ENCODE measurements at places on chromosomes 1 and 21.

DNA sequence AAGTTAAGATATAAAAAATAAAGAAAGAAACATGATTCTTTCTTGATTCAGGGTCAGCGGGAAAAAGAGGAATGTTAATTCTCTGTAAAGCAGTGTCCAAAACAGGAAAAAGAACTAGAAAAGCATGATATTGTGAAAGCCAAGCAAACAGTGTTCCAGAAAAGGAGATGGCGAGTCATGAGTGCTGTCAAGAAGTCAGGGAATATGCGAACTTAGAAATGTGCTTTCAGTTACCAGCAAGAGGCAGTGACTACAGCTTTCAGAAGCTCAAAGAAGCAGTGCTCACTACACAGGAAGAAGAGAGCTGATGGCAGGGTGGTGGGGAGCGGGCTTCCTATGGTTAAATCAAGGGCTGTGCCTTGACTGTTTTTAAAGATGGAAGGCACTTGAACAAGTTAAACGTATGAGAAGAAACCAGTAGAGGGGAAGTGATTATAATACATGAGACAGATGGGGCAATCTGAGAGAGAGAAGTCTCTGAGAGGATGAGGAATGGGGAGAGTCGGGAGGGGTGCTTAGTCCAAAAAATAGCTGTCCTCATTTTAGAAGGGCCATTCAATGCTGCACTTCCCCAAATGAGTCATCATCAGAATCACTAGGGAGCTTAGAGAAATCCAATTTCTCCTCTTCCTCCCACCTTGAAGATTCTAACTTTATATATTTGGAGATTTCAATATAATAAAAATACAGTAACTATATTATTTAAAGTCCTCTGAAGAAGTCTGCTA is 90.4 kb downstream of the KCNK1 start:
- DNase-seq, result no peak

DNA sequence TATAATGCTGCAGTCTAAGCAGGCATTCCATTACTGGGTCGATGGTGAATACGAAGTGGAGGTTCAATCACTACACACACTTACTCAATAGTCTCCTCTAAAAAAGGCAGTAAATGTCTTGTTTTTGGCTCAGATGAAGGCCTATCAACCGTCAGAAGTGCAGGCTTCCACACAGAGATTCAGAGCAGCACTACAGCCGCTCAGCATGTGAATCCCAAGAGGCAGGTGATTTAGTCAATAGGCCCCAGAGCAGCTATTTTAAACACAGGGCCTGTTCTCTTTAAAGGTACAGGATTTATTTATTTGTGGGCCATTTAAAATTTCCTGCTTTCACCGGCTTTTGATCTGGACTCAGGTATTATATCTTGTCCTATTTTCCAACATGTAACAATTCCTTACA is 293.7 kb downstream of the RGS7 start:
- DNase-seq, result no peak

DNA sequence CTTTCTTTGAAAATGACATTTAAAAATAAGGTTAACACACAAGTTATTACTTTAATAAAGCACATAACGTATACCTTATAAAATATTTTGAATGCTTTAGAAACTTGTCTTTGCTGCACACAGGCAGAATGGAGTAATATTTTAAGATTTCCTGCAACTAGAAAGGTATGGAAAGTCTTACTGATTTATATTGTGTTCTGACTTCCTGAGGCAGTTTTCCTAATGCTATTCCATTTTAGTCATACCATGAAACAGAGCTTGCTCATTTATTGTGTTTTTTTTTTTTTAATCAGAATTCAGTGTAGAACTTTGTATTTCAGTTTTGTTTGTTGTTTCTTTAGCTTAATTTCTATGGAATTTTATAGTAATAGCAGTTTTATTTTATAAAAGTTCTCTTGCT is 60.9 kb upstream of the S1PR1 start:
- peak; percentile 11 for DNase-seq

- DNase-seq, result no peak
Observed at GRCh38 chr1:229185963-229186362, 84.9 kb upstream of the RAB4A start.

- DNase-seq, result no peak
Observed at GRCh38 chr1:78267513-78268218, 221.9 kb downstream of the GIPC2 start.

DNA sequence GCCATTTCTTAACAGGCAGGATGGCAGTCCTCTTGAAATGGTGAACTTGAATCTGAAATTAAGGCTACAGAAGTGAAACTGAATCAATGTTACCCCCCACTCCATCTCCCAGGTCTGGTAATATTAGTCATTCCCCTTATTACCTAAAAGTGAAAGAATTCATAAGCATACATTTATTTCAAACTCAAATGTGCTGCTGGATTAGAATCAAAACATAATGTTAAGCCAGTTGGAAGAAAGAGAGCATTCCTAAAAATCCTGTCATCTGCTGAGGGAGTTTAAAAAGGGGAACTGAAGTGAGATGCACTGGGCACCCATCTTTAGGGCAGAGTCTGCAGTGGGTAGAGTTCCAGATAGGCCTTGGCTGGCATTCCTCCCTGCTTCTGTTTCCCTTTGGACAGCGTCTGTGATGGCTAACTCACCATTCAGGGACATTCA is 17.4 kb downstream of the KIAA0319L start:
- peak; percentile 53 for DNase-seq

DNA sequence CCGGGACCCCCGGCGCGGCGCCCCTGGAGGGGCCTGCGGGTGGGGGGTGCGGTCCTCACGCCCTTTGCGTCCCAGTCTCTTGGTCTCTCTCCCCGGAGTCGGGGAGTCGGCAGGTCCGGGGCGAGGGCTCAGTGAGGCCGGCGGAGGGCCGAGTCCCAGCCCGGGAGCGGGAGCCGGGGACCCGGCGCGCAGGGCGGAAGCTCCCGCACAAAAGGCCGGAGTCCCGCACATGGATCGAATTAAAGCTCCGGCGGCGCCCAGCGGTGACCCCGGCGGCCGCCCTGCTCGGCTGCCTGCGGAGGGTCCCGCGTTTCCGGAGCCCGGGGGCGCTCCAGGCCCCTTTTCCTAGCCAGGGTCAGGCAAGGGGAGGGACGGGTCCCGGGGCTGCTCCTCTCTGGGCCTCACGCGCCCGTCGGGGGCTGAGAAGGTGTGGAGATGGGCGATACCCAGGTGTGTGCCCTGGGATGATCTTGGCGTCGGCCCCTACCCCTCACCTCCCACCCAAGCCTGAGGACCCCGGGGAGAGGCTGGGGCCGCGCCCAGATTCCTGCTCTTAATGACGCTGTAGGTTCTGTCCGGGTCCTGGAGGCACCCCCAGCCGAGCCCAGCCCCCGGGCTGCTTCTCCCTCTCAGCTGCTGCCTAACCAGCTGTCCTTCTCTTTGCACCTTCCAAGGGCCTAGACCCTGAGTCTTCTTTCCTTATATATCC is 512 bp downstream of the FBLIM1 start:
- peak; percentile 84 for DNase-seq

DNA sequence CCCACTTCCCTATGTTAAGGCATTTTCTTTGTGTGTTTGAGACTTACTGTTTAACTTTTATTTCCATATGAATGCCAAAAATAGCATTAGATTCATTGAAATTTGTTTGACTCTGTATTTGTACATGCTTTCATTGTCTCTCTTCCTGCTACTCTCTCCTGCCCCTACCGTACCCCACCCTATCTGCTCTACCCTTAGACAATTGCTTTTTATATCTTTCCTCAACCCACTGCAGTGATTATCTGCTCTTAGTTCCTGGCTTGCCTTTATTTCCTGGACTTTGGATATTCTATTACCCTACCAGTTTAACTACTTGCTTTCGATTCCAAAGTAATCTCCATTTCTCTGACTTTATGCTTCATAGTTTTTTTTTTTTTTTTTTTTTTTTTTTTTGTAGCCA is 10.5 kb downstream of the RAVER2 start:
- no peak for DNase-seq

DNA sequence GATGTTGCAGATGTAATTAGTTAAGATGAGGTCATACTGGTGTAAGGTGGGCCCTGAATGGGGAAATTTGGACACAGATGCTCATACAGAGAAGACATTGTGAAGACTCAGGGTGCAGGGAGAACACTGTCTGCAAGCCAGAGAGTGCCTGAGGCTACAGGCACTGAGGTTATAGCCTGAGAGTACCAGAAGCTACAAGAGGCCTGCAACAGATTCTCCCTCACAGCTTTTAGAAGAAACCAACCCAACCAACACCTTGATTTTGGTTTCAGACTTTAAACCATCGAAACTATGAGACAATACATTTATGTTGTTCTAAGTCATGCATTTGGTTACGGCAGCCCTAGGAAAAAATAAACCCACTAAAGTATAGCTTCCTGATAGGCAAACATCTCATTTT is 321.7 kb upstream of the USP25 start:
- no peak for DNase-seq

- peak; percentile 66 for DNase-seq
Observed at GRCh38 chr1:67652800-67653199, 32.2 kb upstream of the GADD45A start.

DNA sequence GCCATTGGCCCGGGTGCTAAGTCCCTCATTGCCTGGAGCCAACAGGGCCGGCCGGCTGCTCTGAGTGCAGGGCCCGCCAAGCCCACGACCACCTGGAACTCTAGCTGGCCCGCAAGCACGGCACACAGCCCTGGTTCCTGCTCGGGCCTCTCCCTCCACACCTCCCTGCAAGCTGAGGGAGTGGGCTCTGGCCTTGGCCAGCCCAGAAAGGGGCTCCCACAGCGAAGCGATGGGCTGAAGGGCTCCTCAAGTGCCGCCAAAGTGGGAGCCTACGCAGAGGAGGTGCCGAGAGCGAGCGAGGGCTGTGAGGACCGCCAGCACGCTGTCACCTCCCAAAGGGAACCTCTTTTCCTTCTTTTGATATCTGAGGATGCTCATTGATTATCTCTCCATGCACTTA is 283.4 kb downstream of the PRDM2 start:
- no peak for DNase-seq

- DNase-seq, result no peak
Observed at GRCh38 chr1:38105267-38105666, 58.7 kb upstream of the POU3F1 start.

DNA sequence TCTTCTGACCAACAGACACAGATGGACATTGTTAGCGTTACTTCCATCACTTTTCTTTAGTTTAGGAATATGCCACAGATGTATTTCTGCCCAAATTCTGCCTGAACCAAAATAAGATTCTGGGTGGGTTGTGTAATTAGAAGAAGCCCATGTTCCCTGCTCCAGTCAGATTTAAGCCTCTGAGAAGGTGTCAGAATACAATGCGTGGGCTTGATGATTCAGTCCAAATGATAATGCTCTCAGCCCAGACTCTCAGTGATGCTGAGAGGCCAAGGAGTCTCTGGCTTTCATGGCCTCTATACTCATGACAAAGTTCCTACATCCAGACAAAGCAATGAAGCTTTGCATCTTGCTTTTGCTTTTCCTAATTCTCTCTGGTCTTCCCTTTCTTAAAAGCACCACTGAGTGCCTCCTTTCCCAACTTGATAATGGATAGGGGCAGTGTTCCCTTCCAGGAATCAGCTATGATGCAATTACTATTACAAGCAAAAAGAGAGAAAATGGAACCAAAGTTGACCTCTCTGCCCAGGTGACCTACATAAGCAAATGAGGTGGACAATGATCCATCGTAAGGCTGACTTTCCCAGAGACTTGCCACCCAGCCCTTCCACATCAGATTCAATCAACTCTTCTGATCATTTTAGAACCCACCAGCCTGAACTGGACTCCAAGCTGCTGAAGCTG is 8.8 kb downstream of the SEC16B start:
- DNase-seq, result no peak

GRCh38 chr1:27045973-27046558 is 33.4 kb upstream of the TENT5B start:
- DNase-seq, result peak; percentile 78

GRCh38 chr1:57835620-57836019 is 411.8 kb upstream of the DAB1 start:
- no peak for DNase-seq

- DNase-seq, result peak; percentile 39
Observed at GRCh38 chr1:118247593-118247992, 62.6 kb upstream of the SPAG17 start.

DNA sequence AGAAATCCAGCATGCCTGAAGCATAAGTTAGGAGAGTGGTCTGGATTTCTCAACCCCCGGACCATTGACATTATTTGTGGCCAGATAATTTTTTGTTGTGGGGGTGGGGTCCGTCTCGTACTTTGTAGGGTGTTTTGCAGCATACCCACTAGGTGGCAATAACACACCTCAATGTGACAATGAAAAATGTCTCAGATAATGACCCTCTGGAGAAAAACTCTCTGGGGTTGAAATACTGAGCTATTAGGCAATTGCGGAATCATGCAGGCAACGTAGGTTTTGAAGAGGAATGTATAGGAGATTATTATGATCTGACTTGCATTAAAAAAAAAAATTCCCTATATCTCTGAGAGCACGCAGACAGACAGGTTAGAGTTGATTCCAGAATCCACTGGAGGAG is 25.3 kb upstream of the RRP15 start:
- DNase-seq, result no peak

- DNase-seq, result peak; percentile 17
Observed at GRCh38 chr1:150072959-150073358, 5.4 kb downstream of the VPS45 start.

DNA sequence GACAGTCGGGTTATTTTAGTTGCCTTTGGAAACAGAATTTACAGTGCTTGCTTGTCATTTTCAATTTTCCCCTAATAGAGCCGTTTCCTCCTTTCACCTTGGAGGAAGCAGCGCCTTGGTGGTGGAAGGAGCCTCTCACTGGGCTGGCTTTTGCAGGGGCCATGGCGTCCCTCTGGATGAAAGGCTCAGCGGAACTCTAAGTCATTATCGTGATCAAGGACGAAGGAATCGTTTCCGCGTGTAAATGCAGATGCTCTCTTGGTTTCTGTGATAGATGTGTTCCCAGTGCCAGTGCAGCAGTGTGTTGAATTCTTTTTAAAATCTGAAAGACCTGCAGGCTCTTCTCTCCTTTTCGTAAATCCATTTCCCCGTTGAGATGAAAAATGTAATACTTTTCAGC is 126.2 kb upstream of the LMO4 start:
- DNase-seq, result no peak

DNA sequence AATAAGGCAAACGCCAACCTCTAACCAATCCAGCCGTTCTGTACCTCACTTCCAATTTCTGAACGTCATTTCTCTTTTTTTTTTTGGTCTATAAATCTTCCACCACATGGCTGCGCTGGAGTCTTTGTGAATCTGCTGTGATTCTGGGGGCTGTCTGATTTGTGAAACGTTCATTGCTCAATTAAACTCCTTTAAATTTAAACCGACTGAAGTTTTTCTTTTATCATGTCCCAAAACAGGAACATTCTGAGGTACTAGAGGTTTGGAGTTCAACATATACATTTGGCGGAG is 65.5 kb upstream of the BACH1 start:
- no peak for DNase-seq

DNA sequence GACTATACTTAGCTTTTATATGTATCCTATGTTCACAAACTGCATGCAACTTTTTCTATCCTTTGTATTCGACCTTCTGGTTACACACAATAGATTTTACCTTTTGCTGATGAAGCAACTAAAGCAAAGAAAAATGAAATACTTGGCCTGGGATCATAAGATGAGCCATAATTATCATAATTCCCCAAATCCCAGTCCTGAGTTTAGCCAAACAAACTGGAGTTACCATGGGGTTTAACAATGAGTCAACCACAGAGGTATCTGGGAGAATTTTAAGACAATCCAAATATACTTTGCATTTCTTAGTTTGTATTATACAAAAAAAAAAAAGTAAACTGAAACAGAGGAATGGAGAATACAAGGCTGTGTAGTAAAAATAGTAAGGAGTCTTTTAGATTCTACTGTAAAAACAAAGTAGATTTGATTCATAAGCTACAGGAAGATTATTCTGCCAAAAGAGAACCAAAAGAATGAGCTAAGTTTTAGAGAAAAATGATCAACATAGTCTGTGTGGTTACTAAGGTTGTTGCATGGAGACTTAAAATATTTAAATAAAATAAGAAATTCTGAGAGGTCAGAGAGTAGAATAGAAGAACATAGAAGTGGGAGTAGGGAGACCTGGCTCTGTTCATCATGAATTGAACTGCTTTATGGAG is 60.4 kb upstream of the GORAB start:
- peak; percentile 67 for DNase-seq
